Fibroblast of the conjunctiva (primary cell): ENCODE measurements at places on chromosomes 3 and 15.

GRCh38 chr3:42066516-42067181 is 24.5 kb upstream of the TRAK1 start:
- DNase-seq: peak; percentile 54

DNA sequence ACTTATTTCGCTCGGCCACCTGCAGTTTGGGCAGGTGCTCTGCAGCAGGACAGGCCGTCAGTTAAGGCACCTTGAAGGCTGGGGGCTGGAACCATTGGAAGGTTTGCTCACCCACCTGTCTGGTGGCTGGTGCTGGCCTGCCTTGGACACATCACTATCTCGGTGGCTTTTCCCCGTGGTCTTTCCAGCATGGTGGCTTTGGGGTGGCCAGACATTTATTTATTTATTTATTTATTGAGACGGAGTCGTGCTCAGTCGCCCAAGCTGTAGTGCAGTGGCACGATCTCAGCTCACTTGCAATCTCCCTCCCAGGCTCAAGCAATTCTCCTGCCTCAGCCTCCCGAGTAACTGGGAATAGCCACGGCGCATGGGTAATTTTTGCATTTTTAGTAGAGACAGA is 11.7 kb downstream of the ISG20 start:
- no peak for DNase-seq

GRCh38 chr3:155079746-155080487 is at the start of gene MME:
Gene MME, plus strand, starts transcription at chr3:155080319. Its CDS starts 3,849 bp downstream, at chr3:155084168.
- peak; percentile 79 for DNase-seq

DNA sequence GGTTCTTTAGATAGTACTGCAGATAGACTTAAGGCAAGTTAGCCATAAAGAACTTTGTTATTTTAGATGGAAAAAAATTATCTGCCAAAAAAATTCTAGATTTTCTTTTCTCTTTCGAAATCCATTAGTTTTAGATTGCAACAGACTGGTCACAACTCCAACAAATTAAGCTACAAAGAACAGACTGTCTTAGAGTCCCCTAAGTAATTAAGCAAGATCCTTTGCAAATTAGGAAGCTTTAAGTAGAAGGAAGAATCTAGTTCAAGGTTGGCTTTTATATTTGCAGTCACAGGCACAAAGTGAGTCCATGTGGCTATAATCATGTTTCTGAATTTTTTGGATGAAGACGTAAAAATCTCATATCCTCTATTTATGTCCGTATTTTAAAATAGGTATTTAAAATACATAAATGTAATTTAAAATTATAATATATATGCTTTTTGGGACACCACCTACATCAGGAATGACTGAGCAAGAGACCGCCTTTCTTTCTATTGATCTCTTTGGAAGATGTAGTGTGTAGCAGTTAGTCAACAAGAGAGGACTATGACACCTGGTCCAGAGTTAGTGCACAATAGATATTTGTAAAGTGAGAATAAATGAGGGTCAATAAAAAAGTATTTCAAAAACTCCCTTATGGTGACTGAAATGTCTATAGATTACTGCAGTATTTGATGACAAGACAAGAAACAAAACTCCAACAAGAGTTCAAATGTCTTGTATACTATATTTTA is 34.4 kb downstream of the TMEM45A start:
- DNase-seq: no peak

DNA sequence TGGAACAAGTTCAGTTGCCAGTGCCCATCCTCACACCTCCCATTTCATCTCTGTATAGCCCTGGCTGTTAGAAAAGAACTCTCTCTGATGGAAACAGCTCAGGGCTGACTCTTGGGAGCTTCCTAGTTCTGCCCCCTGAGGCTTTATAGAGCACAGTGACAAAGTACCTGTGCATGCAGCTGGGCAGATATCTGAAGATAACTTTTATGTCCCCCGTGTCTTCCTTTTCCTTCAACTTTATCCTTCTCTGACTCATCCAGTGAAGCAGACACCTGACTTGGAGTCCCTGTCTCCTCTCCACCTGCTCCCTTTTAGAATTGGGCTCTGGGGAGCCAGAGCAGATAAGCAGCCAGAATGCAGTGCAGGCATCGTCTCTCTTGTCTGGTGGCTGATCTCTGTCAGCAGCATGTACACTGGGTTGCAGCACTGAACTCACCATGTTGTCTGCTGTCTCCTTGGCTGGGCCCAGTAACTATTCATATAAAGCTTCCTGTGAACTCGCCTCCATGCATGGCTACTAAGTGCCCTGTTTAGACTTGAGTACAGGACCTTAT is 53.9 kb upstream of the PLXNA1 start:
- no peak for DNase-seq

GRCh38 chr3:148682997-148683396 is 14.7 kb upstream of the AGTR1 start:
- DNase-seq: no peak

DNA sequence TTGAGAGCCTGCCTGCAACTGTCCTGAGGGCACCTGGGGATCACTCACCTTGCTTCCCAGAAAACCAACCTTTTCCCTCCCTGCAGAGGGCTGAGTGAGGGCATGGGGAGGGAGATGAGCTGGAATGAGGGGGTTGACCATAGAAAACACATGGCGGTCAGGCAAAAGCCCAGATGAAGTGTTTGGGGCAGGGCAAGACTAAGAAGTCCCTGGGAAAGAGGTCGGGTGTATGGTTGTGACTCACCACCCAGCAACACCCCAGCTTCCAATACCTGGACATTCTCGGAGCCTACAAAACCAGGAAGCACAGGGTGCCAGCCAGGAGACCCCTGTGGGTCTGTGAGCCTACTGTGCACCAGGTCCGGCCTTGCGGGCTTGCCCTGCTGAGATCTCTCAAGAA is 95.3 kb upstream of the ATP2B2 start:
- no peak for DNase-seq
